ENCODE measurements at places on chromosomes 5 and 9.

DNA sequence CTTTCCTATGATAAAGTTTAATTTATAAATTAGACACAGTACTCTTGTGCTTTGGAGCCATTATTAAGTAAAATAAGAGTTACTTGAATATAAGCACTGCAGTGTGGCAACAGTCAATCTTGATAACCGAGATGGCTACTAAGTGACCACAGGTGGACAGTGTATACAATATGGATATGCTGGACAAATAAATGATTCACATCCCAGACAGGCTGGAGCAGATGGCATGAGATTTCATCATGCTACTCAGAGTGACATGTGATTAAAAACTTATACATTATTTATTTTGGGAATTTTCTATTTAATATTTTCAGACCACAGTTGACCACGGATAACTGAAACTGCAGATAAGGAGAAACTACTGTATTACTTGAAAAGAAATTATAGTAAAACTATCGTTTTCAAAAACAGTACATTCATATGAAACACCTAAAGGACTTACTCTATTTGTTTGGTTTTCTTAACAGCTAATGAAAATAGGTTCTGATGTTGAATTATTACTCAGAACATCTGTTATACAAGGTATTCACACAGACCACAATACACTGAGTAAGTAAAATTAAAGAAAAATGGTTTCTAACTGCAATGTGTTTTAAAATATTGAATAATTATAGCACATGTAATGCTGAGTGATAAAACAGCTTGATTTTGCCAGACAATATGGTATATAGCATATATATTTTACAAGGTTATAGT, 16.0 kb downstream of the LYRM7 start:
- DNase-seq: no peak

- no peak for DNase-seq
These were observed 7.4 kb upstream of the PPP3R2 start for GRCh38 chr9:101601904-101602765.

- DNase-seq: no peak
These were observed 96.6 kb upstream of the CD180 start for GRCh38 chr5:67293226-67293625.

GRCh38 chr9:20042128-20042711, 253.4 kb upstream of the SLC24A2 start:
- DNase-seq: no peak

DNA sequence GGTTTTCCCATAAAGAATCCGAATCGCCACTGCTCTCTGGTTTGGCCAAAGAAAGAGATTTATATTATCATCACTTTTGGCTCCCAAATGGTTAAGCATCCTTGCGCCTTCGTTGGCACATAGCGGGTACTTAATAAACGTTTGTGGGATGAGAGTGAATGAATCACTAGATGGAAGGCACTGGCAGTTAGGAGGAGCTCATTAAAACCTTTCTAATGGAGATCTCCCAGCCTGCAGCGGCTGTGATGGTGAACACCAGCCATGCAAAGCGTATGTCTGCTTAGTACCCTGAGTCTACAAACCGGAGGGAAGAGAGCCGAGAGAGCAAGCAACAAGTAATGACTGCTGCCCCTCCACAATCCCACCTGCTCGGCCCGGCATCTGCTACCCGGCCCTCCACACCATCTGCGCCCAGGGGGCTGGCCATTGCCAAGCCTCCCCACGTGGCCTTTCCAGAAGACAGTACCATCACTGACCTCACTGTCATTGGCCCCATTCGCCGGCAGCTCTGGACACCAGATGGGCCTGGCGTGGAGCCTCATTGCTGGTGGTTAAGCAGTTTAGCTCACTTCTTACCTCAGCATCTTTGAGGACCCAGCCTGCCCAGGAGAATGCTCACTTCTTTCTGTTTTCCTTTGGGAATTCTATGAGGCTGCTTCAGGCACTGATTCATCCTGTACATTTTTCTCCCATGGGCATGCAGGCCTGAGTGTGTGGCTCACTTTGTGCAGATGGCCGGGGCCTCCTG, 39.3 kb upstream of the ANKRD33B start:
- DNase-seq: no peak

DNA sequence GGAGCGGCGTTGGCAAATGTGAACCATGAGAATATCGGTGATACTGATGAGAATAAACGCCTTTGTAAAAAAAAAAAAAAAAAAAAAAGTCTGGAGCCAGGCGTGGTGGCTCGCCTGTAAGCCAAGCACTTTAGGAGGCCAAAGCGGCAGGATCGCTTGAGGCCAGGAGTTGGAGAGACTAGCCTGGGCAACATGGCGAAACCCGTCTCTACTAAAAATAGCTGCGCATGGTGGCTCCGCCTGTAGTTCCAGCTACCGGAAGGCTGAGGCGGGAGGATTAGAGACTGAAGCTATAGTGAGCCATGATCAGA, 425 bp upstream of the NFX1 start:
- no peak for DNase-seq

DNA sequence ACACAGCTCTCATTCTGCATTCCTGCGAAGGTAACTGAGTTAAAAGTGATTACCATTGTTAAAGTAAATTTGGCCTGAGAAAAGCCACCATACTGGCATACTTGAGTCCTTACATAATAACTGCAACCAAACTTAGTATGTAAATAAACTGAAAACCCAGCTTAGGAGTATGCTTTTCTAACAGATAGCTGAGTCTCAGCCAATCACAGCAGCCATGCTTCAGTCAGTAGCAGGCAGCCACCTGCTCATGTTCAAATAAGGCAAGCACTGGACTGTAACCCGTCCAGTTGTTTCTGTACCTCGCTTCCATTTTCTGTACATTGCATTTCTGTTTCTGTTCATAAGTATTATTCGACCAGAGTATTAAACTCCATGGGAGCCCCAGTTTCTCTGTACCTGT, 58.6 kb downstream of the GCNT4 start:
- no peak for DNase-seq

- DNase-seq: no peak
These were observed 130.0 kb downstream of the ENC1 start for GRCh38 chr5:74510476-74511075.
